ENCODE measurements at places on chromosomes 12 and 14.

DNA sequence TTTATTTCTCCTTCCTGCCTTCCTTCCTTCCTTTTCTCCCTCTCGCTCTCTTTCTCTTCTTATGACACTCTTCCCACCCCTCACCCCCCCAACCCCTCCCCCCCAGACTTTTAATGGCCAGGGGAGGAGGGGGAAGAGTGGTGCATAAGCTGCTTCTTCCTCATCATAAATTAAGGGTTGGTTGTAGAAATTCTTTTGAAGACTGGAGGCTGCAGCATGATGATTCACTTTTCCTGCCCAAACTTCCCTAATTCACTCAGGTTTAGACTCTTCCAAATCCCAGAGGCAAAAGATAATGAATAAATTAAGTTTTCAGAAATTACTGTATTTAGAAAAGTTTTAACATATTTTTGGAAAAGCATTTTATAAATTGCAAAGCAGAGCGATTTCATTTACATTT, 58.2 kb downstream of the GRIP1 start:
- no peak for DNase-seq

- no peak for DNase-seq
Measured at GRCh38 chr12:121786440-121786825, 7.1 kb downstream of the RHOF start.

DNA sequence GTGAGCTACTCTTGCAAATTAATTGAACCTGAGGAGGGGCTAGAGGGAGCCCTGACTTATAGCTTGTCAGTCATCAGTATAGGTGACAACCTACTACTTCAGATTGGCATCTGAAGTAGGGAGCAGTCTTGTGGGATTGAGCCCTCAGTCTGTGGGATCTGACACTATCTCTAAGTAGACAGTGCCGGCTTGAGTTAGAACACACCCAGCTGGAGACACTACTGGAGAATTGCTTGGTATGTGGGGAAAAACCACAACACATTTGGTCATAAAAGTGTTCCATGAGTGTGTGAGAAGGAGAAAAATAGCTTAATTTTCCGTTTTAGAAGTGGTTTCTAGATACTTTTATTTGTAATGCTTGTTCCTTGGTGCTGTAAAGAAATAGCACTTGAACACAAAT, 30.5 kb upstream of the DDHD1 start:
- DNase-seq, result no peak

GRCh38 chr12:66662729-66663128, 16.1 kb downstream of the GRIP1 start:
- no peak for DNase-seq

DNA sequence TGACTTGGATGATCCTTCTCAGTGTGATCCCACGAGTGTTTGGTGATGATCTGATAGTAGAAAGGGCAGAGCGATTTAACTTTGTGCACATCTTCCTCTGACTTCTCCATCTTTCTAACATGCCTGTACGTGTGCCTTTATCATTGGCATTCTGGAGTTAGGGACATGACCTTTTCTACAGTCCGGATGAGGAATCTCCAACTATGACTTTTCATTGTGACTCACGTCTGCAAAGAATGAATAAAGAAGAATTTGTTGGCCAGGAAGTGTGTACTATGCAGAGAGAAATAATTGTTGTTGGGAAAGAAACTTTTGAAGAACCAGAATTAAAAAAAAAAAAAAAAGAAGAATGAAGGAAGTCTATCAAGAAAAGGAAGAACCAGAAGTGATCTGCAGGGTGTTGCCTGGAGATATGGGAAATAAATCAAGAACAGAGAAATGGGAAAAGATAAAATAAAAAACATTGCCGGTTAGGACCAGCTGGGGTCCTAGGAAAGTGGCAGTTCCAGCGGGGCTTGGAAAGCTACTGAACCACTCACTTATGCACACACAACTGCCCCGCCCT, 25.3 kb downstream of the PPFIBP1 start:
- no peak for DNase-seq

GRCh38 chr14:28612414-28612813, 154.2 kb upstream of the FOXG1 start:
- no peak for DNase-seq

DNA sequence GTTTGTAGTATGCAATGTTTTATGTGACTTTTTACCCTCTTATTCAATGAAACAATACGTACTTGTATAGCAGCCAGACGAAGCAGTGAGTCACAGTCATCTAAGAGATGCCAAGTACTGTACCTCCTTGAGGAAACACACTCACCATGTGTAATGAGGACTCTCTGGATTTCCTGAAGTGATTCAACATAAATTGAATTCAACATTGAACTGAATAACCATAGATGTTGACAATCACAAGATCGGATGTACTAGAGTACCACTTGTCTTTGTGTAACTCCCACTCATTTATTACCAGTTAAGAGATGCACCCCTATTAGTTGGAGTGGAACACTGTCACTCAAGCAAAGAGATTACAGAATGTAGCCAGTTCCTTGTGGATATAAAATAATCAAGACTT, 175.2 kb upstream of the HMGA2 start:
- DNase-seq, result no peak

DNA sequence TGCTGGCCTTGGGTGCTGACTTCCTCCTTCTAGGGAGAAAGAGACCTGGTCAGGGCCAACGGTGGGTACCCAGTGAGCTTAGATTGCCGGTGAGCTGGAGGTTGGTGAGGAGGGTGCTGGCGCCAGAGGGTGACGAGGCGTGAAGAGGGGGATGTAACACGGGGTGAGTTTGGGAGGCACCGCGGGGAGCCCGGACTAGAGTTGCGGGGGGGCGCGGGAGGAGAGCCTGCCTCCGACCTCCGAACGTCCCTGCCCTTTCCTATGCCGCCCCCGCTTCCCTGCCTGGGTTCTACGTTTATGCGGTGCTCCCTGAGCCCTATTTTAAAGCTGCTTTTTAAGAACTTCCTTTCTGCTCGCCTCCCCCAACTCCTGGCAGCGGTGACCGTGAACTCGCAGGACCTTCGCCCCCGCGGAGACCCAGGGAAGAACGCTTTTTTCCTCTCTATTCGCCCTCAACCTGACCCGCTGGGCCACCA, 18.6 kb downstream of the OR6S1 start:
- no peak for DNase-seq

DNA sequence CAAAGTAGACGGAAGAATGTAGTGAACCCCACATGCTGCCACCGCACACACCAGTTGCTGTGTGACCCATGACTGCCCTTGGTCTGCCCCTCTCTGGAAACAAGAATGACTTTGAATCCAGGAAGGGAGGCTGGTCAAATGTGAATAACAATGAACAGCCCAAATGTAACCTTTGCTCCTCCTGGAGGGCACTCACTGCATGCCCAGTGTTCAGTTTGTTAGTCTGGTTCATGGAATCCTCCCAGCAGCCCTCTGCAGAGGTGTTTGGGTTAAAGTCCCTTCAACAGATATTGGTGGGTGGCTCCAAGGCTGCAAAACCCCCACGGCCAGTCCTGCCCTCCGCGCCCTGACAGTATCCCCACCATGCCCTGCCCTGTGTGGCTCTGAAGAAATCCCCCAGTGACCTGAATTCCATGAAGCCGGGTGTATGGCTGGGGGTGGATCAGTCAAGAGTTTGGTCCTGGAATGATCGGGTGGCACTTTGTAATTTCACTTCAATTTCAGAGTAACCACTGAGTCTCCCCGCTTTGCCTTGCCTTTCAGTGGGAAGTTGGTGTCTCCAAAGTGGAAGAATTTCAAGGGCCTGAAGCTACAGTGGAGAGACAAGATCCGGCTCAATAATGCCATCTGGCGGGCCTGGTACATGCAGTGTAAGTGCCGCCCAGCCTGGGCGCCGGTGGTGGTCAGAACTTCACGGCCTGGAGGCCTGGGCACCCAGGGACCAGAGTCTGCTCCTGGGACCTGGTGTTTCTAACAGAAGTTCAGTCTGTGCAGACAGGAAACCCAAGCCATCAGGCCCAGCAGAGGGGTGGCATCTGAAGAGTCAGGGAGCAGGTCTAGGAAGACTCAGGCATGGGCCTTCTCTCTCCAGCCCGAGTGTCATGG, 47.1 kb downstream of the IL31 start:
- DNase-seq, result no peak

DNA sequence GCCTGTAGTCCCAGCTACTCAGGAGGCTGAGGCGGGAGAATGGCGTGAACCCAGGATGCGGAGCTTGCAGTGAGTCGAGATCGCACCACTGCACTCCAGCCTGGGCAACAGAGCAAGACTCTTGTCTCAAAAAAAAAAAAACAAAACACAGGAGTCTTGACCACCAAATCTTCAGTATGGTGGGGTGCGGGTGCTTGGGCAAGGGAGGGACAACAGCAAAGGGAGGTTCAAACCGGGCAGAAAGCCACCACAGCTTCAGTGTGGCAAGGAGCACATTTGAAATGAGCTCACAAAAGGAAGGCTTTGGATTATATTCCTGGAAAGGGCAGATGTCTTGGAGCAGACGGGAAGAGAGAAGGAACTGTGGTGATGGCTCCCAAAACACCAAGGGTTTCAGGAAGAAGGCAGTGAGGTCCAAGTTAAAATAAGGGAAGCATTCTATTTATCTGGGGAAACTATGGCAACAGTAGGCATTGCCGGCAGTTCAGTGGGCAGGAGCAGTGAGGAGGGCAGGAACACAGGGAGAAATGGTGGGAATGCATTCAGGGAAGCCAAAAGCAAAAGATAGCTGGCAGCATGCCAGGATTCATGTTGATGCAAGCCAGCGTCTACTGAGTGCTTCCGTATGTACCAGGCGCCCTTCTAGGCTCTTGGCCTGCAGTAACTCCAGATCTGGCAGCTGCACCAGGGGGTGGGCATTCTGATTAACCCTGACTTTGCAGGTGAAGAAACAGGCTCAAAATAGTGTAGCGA, 51.0 kb upstream of the SRSF5 start:
- no peak for DNase-seq

DNA sequence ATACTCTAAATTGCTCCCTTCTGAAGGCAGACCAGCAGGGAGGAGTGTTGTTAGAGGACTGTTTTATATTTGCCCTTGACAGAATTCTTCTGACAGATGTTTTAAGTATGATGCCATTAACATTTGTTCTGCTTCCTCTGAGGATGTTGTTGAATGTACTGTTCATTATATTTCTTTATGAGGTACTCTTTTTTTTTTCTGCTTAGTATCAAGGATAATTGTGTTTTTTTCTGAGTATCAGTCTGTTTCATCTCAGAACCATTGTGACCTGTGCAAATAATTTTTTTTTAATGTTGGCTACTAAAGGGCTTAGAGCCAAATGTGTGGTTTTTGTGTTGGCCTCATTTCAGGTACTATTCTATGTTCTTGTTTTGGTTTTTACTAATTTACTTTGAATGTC, 10.6 kb downstream of the METAP2 start:
- no peak for DNase-seq

GRCh38 chr12:66877925-66878324, 199.0 kb upstream of the GRIP1 start:
- no peak for DNase-seq
